IPS DF 6.9 (cell line): ENCODE measurements at places on chromosomes 5 and 9.

- H3K4me3 ChIP-seq: no peak overlapping the region
- no peak for DNase-seq
- peaks cover 8% of the 10 kb centered on the region for H3K4me1 ChIP-seq
Observed at GRCh38 chr5:140152022-140152999, 22.7 kb upstream of the CYSTM1 start.

GRCh38 chr5:135593141-135593540, 14.3 kb upstream of the CXCL14 start:
- no peak overlapping the region for H3K4me3 ChIP-seq
- H3K4me1 ChIP-seq: 0 out of 2 replicates have a peak, but pooled peaks cover 2% of the 10 kb centered on the region
- H3K36me3 ChIP-seq: no peaks in the 10 kb centered on the region
- no peaks in the 10 kb centered on the region for H3K27me3 ChIP-seq

DNA sequence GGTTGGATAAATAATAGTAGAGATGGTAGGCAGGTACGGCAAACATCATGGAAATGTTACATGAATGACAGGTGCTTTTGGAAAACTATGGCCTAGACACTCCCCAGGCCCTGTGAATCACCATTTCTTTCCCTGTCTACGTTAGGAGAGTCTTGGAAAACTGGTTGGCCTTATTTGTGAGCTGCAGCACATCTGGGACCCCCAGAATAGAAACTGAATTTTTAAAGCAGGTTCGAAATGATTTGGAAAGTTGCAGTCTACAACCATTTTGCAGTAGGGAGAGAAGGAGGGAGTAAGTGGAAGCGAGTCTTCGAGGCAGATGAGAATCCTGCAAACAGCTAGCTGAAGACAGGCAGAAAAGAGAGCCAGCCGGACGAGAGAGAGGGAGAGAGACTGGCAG, 13.0 kb downstream of the C1QTNF2 start:
- H3K4me1 ChIP-seq: 0 out of 2 replicates have a peak, but pooled peaks cover 1% of the 10 kb centered on the region
- H3K27ac ChIP-seq: no peak overlapping the region
- no peaks in the 10 kb centered on the region for H3K36me3 ChIP-seq
- H3K4me3 ChIP-seq: no peak overlapping the region
- H3K27me3 ChIP-seq: no peaks in the 10 kb centered on the region

- peaks cover 3% of the 10 kb centered on the region for H3K36me3 ChIP-seq
- H3K4me1 ChIP-seq: 0 out of 2 replicates have a peak, but pooled peaks cover 1% of the 10 kb centered on the region
- H3K4me3 ChIP-seq: no peak overlapping the region
- no peaks in the 10 kb centered on the region; the same call in 1 of the 2 replicates for H3K27me3 ChIP-seq
Observed at GRCh38 chr5:2921651-2922050, 170.2 kb upstream of the IRX2 start.

- H3K27ac ChIP-seq: no peak overlapping the region
- no peaks in the 10 kb centered on the region for H3K36me3 ChIP-seq
- DNase-seq: no peak
- H3K4me1 ChIP-seq: peaks cover 10% of the 10 kb centered on the region; the same call in 1 of the 2 replicates
- no peaks in the 10 kb centered on the region for H3K27me3 ChIP-seq
- no peak overlapping the region for H3K4me3 ChIP-seq
Observed at GRCh38 chr5:116566251-116566650, 8.4 kb downstream of the SEMA6A start.

DNA sequence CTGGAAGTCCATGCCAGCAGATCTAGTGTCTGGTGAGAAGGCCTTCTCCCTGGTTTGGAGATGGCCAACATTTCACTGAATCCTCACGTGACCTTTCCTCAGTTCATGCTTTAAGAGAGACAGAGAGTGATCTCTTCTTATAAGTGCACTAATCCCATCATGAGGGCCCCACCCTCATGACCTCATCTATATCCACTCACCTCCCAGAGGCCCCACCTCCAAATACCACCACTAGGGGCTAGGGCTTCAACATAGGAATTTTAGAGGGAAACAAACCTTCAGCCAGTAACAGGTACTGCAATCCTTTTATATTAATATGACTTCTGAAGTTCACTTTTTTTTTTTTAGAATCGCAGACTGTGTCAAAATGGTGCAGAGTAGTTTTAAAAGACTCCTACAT, 496.9 kb upstream of the ADAMTS16 start:
- no peak for DNase-seq
- H3K4me3 ChIP-seq: no peak overlapping the region
- H3K4me1 ChIP-seq: no peaks in the 10 kb centered on the region

- H3K36me3 ChIP-seq: no peaks in the 10 kb centered on the region
- DNase-seq: no peak
- H3K4me1 ChIP-seq: no peaks in the 10 kb centered on the region
- H3K27me3 ChIP-seq: no peaks in the 10 kb centered on the region
- no peak overlapping the region for H3K27ac ChIP-seq
Observed at GRCh38 chr9:86201474-86202337, 57.8 kb downstream of the C9orf153 start.

DNA sequence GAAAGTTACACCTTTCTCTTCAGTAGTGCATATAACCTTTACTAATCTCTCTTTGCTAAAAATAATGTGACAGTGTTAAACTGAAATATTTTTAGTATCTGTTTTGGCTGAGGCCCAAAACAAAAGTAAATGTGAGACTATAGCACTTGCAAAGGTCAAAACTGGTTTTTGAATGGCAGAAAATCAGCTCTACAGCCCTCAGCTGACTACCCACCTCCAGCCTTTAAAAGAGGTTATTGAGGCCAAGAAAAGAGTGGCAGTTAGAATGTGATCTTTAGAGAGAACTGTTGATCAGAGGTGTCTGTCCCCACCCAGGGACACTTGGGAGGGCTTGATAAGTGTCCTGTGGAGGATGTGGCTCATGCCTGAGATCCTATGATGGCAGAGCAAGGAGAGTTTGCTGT, 30.9 kb downstream of the PRKACG start:
- no peak for DNase-seq
- H3K4me1 ChIP-seq: peaks cover 4% of the 10 kb centered on the region; the same call in 1 of the 2 replicates
- H3K4me3 ChIP-seq: no peak overlapping the region
- no peaks in the 10 kb centered on the region for H3K36me3 ChIP-seq
- no peak overlapping the region for H3K27ac ChIP-seq

DNA sequence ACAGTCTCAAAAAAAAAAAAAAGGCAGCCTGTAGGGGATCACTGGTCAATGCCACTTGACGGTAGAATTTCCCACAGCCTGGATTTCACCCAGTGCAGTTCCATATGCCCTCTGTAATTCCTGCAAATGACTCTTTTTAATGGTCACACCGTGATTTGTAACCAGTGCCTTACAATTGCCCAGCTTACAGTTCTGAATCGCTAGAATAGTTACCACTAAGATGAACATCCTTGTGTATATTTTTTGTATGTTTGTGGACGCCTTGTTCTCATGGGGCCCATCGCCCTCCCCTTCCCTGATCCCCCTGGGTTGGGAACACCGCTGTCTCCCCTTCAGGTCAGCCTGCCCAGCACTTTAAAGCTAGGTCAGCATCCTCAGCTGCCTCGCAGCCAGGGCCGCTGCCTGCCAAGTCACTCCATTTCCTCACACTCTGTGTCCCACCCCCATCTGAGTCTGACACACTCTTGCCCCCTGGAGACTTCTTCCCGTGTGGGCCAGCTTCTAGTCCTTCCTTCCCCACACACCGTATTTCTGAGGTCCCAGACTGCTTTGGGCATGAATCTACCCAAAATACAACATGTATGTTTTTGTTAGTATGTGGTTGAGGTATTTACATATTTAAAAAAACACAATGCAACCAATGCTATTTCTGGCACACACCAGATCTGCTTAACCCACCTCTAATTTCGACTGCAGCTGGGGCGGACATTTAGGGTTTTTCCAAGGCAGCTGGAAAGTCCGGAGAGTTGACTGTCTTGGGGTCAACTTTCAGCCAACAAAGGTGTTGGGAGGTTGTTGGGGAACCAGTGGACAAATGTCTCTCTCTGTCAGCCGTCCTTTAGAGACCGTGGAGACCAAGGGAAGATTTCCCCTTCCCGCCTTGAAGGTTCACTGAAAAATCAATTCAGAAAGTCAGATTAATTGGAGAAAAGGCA, 120.5 kb upstream of the NEK6 start:
- no peaks in the 10 kb centered on the region for H3K36me3 ChIP-seq
- H3K27me3 ChIP-seq: no peaks in the 10 kb centered on the region
- H3K4me3 ChIP-seq: no peak overlapping the region
- no peak overlapping the region for H3K27ac ChIP-seq

- H3K27me3 ChIP-seq: no peaks in the 10 kb centered on the region
- H3K27ac ChIP-seq: no peak overlapping the region
- no peak overlapping the region for H3K4me3 ChIP-seq
- no peaks in the 10 kb centered on the region for H3K36me3 ChIP-seq
- DNase-seq: no peak
Observed at GRCh38 chr9:87792831-87793288, 66.9 kb downstream of the CTSL start.

DNA sequence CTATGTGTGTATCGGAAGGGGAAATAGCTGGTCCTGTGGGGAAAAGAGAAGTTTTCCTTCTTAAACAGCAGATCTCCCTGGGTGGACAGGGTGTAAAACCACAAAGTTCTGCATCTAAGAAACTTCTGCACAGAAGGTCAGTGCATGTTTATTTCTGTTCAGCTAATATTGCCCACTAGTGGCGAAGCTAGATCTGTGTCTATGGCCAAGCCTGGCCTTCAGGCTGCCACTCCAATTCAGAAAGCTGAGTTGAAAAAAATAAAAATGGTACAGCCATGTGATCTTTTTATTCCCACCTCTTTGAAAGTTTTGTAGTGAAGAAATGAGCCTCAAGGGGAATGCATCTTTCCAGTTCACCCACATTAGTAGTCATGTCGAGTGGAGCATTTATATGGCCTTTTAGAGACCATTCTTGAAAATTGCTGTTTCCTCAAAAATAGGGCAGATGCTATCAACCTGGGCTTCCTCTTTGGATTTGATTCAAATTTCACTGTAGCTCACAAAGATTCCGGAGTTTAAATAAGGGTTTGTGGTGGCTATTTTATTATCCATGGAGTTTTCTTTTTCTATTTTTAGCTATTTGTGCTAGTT, 488.0 kb downstream of the PRELID2 start:
- no peak for DNase-seq
- no peaks in the 10 kb centered on the region for H3K27me3 ChIP-seq
- H3K4me3 ChIP-seq: no peak overlapping the region
- no peaks in the 10 kb centered on the region for H3K36me3 ChIP-seq
- H3K27ac ChIP-seq: no peak overlapping the region
- H3K4me1 ChIP-seq: no peaks in the 10 kb centered on the region

- H3K27ac ChIP-seq: no peak overlapping the region
- DNase-seq: no peak
- H3K4me3 ChIP-seq: no peak overlapping the region
- no peaks in the 10 kb centered on the region for H3K27me3 ChIP-seq
- H3K4me1 ChIP-seq: no peaks in the 10 kb centered on the region
Observed at GRCh38 chr5:102933316-102933715, 178.2 kb downstream of the PAM start.

DNA sequence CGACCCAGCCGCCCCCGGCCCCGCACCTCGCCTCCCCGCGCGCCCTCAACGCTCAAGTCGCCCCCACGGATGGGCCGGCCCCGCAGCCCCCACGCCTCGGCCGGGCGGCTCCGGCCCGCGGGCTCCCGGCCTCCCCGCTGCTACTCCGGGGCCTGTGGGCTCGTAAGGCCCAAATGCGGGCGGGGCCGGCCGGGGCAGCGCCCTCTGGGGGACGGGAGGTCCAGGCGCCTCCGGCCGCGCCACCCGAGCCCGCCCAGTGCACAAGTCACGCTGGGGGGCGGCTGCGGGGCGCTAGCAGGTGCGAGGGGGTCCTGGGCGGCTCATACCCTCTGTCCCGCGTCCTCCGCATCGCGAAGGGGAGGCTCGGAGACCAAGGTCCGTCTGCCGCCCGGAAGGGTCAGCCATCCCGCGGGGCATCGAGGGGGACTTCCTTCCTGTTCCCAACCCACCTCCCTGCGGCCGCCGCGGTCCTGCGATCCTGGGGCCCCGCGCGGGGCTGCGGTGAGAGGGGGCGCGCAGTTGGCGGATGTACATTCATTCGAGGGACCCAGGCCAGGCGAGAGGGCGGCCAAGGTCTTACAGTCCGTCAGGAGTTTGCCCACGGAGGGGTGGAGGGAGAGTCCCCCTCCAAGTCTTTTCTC, at the start of gene CIZ1:
Gene CIZ1, minus strand, starts transcription at position 167 of the 641 bp plus-strand sequence. CDS start 715 bp downstream, outside the sequence.
- no peak for DNase-seq
- H3K27me3 ChIP-seq: no peaks in the 10 kb centered on the region
- peaks cover 2% of the 10 kb centered on the region; the same call in 1 of the 2 replicates for H3K4me1 ChIP-seq
- H3K4me3 ChIP-seq: peak within 1 kb of the TSS; percentile 84; the same call in 1 of the 2 replicates
- H3K36me3 ChIP-seq: no peaks in the 10 kb centered on the region; the same call in 1 of the 2 replicates

- H3K36me3 ChIP-seq: no peaks in the 10 kb centered on the region
- H3K4me3 ChIP-seq: no peak overlapping the region
- no peak for DNase-seq
- no peaks in the 10 kb centered on the region for H3K27me3 ChIP-seq
- no peak overlapping the region for H3K27ac ChIP-seq
Observed at GRCh38 chr5:56567278-56567677, 248.1 kb upstream of the MAP3K1 start.

DNA sequence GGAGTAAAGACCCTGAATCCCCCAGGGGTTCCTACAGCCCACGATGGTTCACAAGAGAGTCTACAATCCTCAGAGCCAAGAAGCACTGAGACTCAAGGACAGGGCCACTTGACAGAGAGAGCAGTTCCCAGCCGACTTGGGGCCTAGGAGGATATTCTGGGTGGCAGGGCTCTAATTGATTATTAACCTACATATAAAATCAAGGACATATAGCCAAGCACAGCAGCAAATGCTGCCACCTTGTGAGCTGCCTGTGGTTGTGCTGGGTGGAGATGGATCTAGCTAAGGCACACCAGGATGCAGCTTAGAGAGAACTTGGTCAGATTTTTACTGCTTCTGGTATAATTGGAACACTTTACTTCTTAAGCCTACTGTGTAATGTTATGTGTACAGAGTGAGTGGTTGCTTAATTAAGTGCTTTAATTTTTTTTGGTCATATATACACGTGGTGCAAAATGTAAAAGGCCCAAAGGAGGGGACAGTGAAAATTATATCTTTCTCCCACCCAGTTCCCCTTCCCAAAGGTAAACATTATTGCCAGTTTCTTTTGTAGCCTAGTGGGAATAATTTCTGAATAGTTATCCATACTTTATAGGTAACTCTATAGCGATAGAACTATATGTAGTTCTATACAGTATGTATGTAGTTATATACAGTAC, 78.8 kb downstream of the F2RL2 start:
- no peaks in the 10 kb centered on the region for H3K36me3 ChIP-seq
- peaks cover 5% of the 10 kb centered on the region for H3K4me1 ChIP-seq
- no peaks in the 10 kb centered on the region for H3K27me3 ChIP-seq
- H3K27ac ChIP-seq: no peak overlapping the region

GRCh38 chr5:98128846-98129245, 644.6 kb upstream of the RGMB start:
- H3K4me1 ChIP-seq: no peaks in the 10 kb centered on the region
- H3K27ac ChIP-seq: no peak overlapping the region
- H3K36me3 ChIP-seq: no peaks in the 10 kb centered on the region
- no peak for DNase-seq

GRCh38 chr5:136129445-136129844, 3.2 kb upstream of the SMAD5 start:
- DNase-seq: no peak
- no peaks in the 10 kb centered on the region for H3K27me3 ChIP-seq
- no peak overlapping the region for H3K27ac ChIP-seq
- H3K4me3 ChIP-seq: no peak overlapping the region
- H3K4me1 ChIP-seq: no peaks in the 10 kb centered on the region
